Renal cortex interstitium (tissue), 15 donors: ENCODE measurements at places on chromosomes 3 and 15. TPM values are rescaled to one million over a fixed set of nuclear protein-coding genes. Genes with fewer than 3 reads are reported as not detected.

The PLSCR5 gene
- polyA plus RNA-seq, result not detected

The ECT2 gene
- polyA plus RNA-seq, result 39.9 TPM

The ARGFX gene
- polyA plus RNA-seq, result not detected

The RLBP1 gene
- polyA plus RNA-seq, result not detected

The ZNF80 gene
- not detected for polyA plus RNA-seq

The GOLGA8T gene
- polyA plus RNA-seq, result not detected

- DNase-seq, result no peak
Observed at GRCh38 chr15:94253742-94254141, 22.4 kb downstream of the MCTP2 start.

GRCh38 chr3:111735243-111735758 is 123.8 kb upstream of the PHLDB2 start:
- no peak for DNase-seq

- DNase-seq, result no peak
Observed at GRCh38 chr15:67384761-67385160, 130.2 kb downstream of the IQCH start.

- peak; percentile 37 for DNase-seq
Observed at GRCh38 chr15:88484682-88485331, 17.3 kb downstream of the MRPS11 start.

DNA sequence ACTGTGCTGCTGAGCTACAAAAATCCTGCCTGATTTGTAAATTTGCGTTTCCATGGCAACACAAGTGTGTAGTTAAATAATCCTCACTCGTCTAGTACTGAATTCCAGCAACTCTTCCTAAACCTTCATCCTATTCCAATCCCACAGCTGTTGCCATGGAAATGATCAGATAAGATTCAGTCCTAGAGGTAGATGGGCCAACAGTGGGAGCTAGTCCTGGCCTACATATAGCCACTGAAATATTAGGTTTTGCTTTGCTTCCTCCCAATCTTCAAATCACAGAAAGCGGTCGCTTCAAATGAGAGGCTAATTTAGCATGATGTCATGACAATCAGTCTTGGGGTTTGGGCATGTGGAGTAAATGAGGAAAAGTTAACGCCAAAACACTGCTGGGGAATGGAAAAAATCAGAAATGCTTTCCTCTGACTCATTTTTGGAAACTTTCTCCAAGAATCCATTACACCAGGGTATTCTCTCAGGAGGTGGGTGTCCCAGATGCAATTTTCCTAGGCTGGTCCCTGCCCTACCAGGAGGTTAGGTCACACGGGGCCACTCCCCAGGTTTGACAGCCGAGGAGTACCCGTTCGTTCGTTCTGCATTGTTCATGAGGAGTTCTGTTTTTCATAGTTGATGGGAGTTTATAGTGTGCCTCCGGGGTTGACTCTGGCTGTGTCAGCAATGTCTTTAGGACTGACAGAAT is 159.2 kb upstream of the SLCO3A1 start:
- DNase-seq, result no peak

DNA sequence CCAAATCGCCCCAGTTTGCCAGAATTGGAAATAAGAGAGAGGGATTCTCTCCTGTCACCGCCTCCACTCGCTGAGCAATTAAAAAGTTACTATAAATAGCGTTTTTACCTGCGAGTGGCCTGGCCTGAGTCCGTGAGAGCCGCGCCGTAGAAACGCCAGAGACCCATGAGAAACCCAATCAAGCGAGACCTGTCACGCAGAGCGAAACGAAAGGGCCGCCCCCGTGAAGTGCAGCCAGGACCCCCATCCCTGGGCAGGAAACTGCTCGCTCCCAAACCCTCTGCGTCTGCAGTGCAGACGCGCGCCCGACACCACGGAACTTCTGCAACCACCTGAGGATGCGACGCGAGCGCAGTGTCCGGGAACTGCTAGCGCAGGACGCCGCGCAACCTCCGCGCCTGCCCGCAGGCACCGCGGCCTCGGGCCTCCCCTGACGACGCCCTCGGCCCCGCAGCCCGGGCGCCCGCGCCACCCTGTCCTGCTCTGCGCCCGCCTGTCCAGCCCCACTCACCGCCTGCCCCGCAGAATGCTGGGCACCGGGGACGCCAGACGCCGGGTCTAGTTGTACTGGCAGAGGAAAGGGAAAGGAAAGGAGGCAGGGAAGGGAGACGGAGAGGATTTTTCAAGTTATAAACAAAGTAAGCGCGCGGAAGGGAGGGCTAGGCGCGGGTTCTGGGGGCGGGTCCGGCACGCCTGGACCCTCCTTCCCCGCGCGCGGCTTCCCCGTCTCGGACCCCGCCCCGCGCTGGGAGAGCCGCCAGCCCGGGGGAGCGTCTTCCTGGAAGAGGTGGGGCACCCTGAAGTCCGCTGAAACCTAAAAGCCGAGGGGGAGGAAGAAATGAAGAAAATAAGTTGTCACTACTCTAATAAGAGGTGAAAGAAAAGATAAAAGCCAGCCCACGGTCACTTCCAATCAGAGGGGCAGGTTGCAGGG is at the start of gene PLSCR4:
TSS of gene PLSCR4 (minus strand) at position 657 of the 934 bp plus-strand sequence. CDS start 29,034 bp downstream, outside the sequence.
- DNase-seq, result peak; percentile 38

GRCh38 chr3:107641572-107642307 is 119.0 kb downstream of the BBX start:
- DNase-seq, result no peak

GRCh38 chr15:85832394-85832793 is 37.7 kb upstream of the KLHL25 start:
- no peak for DNase-seq

GRCh38 chr15:92817339-92817886 is 82.7 kb upstream of the CHD2 start:
- DNase-seq, result no peak

DNA sequence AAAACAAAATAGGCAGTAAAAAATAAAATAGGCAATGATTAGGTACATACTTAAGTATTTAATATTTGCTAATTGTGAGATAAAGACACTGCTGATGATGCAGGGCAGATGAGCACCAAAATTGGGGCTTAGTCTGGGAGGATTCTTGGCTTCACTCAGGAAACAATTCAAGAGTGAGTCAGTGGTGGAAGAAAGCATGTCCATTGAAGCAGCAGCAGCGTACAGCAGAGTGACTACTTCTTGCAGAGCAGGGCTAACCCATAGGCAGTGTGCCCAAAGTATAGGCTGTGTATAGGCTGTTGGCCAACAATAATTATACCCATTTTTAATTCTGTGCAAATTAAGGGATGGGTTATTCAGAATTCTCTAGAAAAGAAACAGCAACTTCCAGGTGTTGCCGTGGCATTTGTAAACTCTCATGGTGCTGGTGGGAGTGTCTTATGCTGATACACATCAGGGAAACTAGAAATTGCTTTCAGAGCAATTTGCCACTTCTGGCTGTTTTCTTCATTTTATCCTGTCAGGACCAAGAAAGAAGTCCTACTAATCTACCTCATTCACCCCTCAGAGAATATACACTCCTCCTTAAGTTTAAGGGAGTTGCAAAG is 317.3 kb upstream of the NAALADL2 start:
- DNase-seq, result no peak

GRCh38 chr3:134126153-134126552 is 96.4 kb upstream of the SLCO2A1 start:
- DNase-seq, result no peak

DNA sequence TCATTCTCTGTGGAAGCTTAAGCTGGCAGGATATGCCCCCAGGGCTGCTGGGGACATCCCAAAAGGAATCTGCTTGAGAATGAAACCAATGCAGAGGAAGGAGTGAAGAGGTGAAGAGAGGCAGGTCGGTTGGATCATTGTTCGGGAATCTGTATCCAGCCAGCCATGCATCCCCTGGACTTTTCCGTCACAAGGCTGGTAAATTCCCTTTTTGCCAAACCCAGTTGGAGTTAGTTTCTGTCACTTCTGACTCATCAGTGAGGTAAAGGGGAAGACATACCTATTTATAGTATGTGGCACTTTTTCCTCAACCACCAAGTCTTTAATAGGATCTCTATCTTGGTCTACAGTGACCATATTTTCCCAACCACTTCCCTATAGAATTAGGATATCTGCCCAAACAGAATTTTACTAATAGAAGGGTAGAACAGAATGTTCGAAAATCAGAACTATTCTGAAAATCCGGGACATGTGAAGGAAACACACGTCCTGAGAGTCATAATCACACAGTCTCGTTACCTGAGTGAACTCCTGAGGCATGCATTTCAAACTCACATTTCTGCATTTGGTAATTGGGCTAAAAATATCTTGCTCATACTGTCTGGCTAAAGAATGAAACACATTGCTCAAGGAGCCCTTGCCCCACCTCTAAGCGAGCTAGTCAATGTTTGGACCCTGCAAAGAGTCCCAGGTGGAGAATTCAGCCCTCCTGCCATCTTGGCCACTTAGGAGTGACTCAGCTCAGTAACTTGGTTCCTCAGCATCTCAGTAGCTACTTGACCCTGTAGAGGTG is 289.7 kb upstream of the ADAMTS9 start:
- no peak for DNase-seq

GRCh38 chr15:98655732-98656131 is 7.4 kb downstream of the IGF1R start:
- no peak for DNase-seq

- DNase-seq, result no peak
Observed at GRCh38 chr15:37028625-37029296, 71.6 kb downstream of the MEIS2 start.

- DNase-seq, result no peak
Observed at GRCh38 chr3:112489674-112490479, 9.4 kb downstream of the BTLA start.
